ENCODE measurements at places on chromosomes 6 and 20.

DNA sequence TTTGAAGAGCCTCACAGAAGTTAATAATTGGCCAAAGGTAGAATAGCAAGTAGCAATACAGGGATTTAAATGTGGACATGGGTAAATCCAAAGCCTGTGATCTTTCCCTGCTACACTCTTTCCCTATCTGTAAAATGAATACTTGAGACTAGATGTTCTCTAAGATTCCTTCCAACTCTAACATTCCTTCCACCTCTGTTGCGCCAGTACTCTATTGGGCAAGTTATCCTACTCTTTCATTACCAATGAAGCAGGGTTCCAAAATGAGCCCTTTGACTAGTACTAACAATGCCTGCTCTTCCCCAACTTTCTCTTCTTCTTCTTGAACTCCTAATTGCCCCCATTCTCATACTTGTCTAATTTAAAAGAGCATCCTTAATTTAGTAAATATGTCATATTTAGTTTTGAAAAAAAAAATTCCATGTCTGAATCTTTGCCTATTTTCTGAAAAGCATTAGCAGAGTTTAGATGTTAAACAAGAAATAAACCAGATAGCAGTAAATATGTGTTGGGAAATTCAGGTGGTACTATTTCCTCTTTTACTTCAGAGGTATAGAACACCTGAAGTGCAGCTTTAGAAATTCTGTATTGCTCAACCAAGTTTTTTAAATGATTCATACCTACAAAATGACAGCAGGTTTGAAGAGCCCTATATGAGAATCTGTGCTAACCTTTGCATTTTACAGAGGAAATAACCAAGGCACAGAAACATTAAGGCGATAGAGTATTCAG is 35.1 kb upstream of the RSPO3 start:
- no peaks in the 10 kb centered on the region for H3K4me1 ChIP-seq
- no peak overlapping the region for H3K4me3 ChIP-seq

DNA sequence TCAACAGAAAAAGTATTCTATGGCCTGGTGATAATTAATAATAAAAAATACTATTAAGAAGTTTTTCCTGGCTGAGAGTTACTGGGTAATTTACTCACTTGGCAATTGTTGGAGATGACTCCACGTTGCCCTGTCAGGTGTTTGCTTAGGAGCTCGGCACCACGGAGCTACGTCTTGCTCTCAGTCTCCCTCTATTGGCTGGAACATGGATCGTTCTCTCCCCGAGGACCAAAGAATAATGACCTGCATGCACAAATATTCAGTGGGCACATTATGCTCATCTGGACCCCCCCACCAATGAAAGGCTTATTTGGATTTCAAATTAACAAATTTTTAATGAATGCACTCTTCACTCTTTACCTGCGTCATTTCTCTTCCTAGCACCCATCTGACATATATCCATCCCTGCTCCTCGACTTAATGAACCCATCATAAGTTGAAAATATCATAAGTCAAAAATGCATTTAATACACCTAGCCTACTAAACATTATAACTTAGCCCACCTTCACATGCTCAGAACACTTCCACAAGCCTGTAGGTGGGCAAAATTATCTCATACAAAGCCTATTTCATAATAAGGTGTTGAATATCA is 71.0 kb upstream of the CD83 start:
- H3K36me3 ChIP-seq: no peaks in the 10 kb centered on the region
- no peaks in the 10 kb centered on the region for H3K27me3 ChIP-seq
- DNase-seq: no peak

GRCh38 chr20:22217712-22218352 is 366.5 kb downstream of the FOXA2 start:
- DNase-seq: peak; percentile 88
- peaks cover 5% of the 10 kb centered on the region for H3K4me1 ChIP-seq
- no peak overlapping the region for H3K27ac ChIP-seq

DNA sequence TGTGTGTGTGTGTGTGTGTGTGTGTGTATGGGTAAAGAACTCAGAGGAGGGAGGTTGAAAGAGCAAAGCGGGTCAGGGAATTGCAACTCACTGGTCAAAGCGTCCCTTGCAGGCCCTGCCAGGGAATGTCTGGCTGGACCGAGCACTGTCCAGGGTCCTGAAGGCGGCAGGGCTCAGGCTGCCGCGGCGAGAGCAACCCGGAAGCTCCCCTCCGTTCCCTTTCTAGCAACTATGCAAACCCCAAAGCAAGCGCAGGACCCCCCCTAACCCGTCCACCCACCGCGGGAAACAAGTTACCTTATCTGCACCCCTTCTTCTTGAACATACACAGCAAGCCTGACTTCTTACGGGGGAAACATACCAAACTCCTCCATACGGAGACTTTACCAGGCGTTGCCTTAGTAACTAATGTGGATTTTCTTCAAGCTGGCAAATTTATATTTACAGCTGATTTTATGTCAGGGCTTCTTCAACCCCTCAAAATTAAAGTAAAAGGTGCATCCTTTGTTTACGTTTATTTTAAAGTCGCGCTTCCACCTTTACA is 538 bp upstream of the GRM1 start:
- no peaks in the 10 kb centered on the region for H3K36me3 ChIP-seq
- peaks cover 21% of the 10 kb centered on the region for H3K27me3 ChIP-seq
- peaks cover 23% of the 10 kb centered on the region for H3K4me1 ChIP-seq
- peak overlapping the region; percentile 31 for H3K4me3 ChIP-seq

- no peaks in the 10 kb centered on the region for H3K27me3 ChIP-seq
- H3K27ac ChIP-seq: no peak overlapping the region
- no peak overlapping the region for H3K4me3 ChIP-seq
- no peaks in the 10 kb centered on the region for H3K36me3 ChIP-seq
Measured at GRCh38 chr20:59139998-59140397, 23.6 kb upstream of the ZNF831 start.

GRCh38 chr6:49668083-49668511 is 31.5 kb upstream of the RHAG start:
- H3K4me1 ChIP-seq: no peaks in the 10 kb centered on the region
- no peak for DNase-seq
- H3K27ac ChIP-seq: no peak overlapping the region
- no peaks in the 10 kb centered on the region for H3K36me3 ChIP-seq
- H3K4me3 ChIP-seq: no peak overlapping the region

DNA sequence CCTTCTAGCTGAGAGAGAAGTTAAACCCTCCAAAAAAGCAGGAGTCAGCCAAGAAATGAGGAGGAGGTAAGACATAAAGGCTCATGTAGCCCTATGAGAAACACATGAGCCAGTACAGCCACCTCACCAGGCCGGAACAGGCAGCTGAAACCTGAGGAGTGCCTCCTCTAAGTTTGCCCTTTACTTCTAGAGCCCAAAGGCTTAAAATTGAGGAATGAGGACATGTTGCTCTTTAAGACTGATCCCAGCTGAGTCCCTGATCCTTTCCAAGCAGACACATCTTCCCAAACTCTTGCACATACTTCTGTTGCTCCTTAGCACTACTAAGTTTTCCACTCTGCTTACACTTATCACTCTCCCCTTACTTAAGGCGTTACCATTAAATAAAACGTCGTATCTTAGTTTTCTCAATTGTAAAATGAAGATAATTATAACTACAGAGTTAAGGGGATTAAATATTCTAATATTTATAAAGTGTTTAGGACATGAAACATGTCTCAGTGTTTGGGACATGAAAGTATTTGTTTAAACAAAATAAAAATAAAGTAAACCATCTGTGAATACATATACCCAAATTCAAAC is 124.0 kb downstream of the OGFRL1 start:
- no peak overlapping the region for H3K27ac ChIP-seq
- no peak overlapping the region for H3K4me3 ChIP-seq
- no peak for DNase-seq
- peaks cover 3% of the 10 kb centered on the region for H3K36me3 ChIP-seq
- H3K4me1 ChIP-seq: no peaks in the 10 kb centered on the region
- no peaks in the 10 kb centered on the region for H3K27me3 ChIP-seq

GRCh38 chr6:15602154-15602553 is 60.7 kb downstream of the DTNBP1 start:
- no peaks in the 10 kb centered on the region for H3K4me1 ChIP-seq
- H3K27ac ChIP-seq: no peak overlapping the region
- no peak overlapping the region for H3K4me3 ChIP-seq

- H3K4me3 ChIP-seq: no peak overlapping the region
- peaks cover 4% of the 10 kb centered on the region for H3K4me1 ChIP-seq
- H3K27ac ChIP-seq: no peak overlapping the region
- no peaks in the 10 kb centered on the region for H3K36me3 ChIP-seq
Measured at GRCh38 chr20:59305908-59306655, 5.7 kb downstream of the EDN3 start.

GRCh38 chr6:166488701-166489100 is 97.8 kb downstream of the RAMACL start:
- peak overlapping the region; percentile 49 for H3K27ac ChIP-seq
- no peak for DNase-seq
- H3K4me3 ChIP-seq: no peak overlapping the region
- H3K27me3 ChIP-seq: no peaks in the 10 kb centered on the region

GRCh38 chr6:129263176-129263575 is 380.2 kb downstream of the LAMA2 start:
- H3K27ac ChIP-seq: no peak overlapping the region
- H3K36me3 ChIP-seq: no peaks in the 10 kb centered on the region
- H3K27me3 ChIP-seq: no peaks in the 10 kb centered on the region
- DNase-seq: no peak

- no peaks in the 10 kb centered on the region for H3K27me3 ChIP-seq
- DNase-seq: no peak
- H3K27ac ChIP-seq: no peak overlapping the region
- no peak overlapping the region for H3K4me3 ChIP-seq
Measured at GRCh38 chr6:160065200-160065599, 56.4 kb upstream of the SLC22A1 start.

GRCh38 chr6:63764318-63764916 is 128.8 kb downstream of the PHF3 start:
- no peak overlapping the region for H3K4me3 ChIP-seq
- peak; percentile 22 for DNase-seq
- no peak overlapping the region for H3K27ac ChIP-seq
- H3K27me3 ChIP-seq: no peaks in the 10 kb centered on the region
- no peaks in the 10 kb centered on the region for H3K4me1 ChIP-seq
- H3K36me3 ChIP-seq: no peaks in the 10 kb centered on the region

DNA sequence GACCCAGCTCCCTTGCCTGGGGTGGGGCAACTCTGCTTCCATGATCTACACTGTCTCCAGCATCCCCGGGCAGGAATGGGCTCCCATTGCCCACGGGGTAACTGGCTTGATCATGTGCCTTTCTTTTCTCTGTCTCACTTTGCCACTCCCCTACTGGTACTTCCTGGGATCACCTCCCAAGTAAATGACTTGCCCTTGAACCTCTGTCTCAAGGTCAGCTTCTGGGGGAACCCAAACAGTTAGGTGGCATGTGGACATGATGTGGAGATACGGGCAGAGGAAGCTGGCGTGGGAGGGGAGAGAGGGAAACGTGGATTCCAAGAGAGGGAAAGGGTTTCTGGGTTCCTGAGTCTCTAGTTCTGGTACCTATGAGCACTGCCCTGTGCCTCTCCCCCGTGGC is 63.8 kb upstream of the RALY start:
- no peak overlapping the region for H3K27ac ChIP-seq
- no peaks in the 10 kb centered on the region for H3K36me3 ChIP-seq
- DNase-seq: no peak
- H3K4me1 ChIP-seq: peaks cover 14% of the 10 kb centered on the region

GRCh38 chr6:15183979-15184378 is 61.9 kb upstream of the JARID2 start:
- no peak for DNase-seq
- no peaks in the 10 kb centered on the region for H3K27me3 ChIP-seq
- H3K27ac ChIP-seq: no peak overlapping the region
- no peaks in the 10 kb centered on the region for H3K4me1 ChIP-seq
- H3K36me3 ChIP-seq: no peaks in the 10 kb centered on the region

GRCh38 chr20:1845701-1846100 is 49.5 kb upstream of the SIRPA start:
- H3K4me1 ChIP-seq: peaks cover 25% of the 10 kb centered on the region
- H3K27me3 ChIP-seq: no peaks in the 10 kb centered on the region
- H3K36me3 ChIP-seq: no peaks in the 10 kb centered on the region
- DNase-seq: no peak
- no peak overlapping the region for H3K27ac ChIP-seq

GRCh38 chr6:102732898-102733297 is 1339.4 kb downstream of the GRIK2 start:
- no peaks in the 10 kb centered on the region for H3K4me1 ChIP-seq
- no peaks in the 10 kb centered on the region for H3K27me3 ChIP-seq
- no peaks in the 10 kb centered on the region for H3K36me3 ChIP-seq
- DNase-seq: no peak
- no peak overlapping the region for H3K27ac ChIP-seq

DNA sequence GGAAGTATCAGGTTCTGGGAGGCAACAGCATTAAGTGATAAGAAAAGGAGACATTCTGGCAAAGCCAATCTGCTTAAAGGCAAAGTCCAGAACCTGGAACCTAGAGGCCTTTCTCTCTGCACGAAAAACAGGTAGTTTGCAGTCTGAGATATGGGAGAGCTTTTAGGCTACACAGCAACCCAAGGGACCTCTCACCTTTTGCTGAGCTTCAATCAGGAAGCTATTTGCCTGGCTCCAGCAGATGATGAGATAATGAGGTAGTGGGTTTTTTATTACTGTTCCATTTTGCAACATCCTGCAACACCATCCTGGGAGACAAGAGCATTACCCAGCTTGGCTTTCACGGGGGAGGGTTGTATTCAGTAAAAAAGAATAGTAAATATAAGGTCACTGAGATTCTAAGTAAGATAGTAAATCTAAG is 143.1 kb downstream of the ADGRG6 start:
- no peak overlapping the region for H3K27ac ChIP-seq
- H3K4me3 ChIP-seq: no peak overlapping the region
- H3K4me1 ChIP-seq: no peaks in the 10 kb centered on the region
- no peaks in the 10 kb centered on the region for H3K36me3 ChIP-seq

- H3K4me1 ChIP-seq: no peaks in the 10 kb centered on the region
- H3K36me3 ChIP-seq: no peaks in the 10 kb centered on the region
- H3K27me3 ChIP-seq: no peaks in the 10 kb centered on the region
- DNase-seq: no peak
- H3K27ac ChIP-seq: no peak overlapping the region
Measured at GRCh38 chr6:53593001-53593488, 48.1 kb upstream of the GCLC start.

DNA sequence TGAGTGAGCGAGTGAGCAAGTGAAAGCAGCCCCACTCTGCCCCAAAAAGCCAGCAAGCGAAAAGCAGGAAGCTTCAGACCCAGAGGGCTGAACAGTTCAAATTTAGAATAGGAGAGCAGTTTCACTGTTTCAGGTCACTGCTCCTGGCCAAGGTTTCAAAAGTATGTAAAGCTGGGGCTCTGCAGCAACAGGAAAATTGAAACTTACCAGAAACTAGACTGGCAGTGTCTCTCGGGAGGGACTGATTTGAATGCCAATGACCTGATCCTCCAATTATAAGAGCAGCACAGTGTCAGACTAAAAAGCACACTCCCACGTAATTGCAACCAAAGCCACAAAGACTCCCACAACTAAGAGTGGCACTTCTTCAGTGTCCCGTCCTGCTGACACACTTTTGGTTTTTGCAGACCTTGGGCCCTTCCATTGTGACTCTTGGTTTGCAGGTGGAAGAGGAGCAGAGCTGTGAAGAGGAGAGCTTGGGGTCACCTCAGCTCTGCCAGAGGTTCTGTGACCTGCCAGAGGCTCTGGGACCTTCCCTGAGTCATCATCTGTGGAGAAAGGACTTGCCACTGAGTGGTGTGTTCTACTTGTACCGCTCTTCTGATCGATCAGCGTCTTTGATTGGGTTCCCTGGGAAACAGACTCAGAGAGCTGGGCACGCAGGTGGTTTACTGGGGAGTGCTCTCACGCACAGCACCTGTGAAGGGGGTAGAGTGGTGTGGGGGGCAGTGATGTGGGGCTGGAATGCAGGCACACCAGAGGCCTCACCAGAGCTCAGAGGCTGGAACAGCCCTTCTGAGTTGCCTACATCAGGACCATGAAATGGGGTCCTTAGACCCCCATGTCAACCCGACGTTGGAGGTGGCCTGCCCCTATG is 52.7 kb upstream of the PTGIS start:
- no peaks in the 10 kb centered on the region for H3K36me3 ChIP-seq
- H3K27ac ChIP-seq: no peak overlapping the region
- no peak for DNase-seq
- no peaks in the 10 kb centered on the region for H3K27me3 ChIP-seq
